GDM1 (cell line): ENCODE measurements at places on chromosomes 12 and 14.

GRCh38 chr14:95307402-95308041, 12.2 kb downstream of the CLMN start:
- no peak for DNase-seq

GRCh38 chr14:101098177-101098576, 194.7 kb upstream of the RTL1 start:
- DNase-seq = no peak

DNA sequence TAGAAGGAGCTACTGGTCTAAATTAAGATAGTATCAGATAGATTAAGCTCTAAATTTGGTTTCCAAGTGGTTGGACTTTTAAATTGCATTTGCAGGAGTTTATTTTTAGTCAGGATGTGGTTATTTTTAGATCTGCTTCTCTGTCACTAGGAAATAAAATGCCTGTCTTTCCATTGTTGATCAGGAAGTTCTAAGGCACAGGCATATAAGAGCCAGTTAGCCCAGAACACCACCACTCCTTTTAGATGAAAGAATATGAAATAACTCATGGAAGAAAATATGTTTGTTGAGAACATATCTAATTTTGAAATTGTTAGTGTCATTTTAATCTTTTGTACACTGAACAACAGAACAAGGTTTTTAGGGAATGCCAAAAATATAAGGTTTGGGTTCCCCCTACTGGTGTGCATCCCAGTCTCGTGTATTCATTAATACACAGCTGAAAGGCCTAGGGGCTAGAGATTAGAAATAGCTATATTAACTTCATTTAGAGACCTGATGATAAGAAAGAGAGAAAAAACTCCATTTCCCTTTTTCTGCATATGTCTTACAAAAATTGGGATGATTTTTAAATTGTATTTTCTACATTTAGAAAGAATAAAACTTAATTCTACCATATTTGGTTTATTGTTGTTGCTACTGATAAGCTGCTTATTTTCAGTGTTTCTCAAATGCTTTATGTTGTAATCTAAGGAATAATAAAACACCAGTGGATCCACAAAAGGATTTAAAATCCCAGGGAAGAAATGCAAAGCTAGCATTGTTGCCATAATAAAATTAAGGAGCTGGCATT, 67.2 kb downstream of the RIC8B start:
- peak; percentile 5 for DNase-seq

GRCh38 chr14:72315714-72316113, 383.5 kb downstream of the RGS6 start:
- no peak for DNase-seq

GRCh38 chr14:20198991-20199390, 8.3 kb downstream of the OR11G2 start:
- DNase-seq = no peak

DNA sequence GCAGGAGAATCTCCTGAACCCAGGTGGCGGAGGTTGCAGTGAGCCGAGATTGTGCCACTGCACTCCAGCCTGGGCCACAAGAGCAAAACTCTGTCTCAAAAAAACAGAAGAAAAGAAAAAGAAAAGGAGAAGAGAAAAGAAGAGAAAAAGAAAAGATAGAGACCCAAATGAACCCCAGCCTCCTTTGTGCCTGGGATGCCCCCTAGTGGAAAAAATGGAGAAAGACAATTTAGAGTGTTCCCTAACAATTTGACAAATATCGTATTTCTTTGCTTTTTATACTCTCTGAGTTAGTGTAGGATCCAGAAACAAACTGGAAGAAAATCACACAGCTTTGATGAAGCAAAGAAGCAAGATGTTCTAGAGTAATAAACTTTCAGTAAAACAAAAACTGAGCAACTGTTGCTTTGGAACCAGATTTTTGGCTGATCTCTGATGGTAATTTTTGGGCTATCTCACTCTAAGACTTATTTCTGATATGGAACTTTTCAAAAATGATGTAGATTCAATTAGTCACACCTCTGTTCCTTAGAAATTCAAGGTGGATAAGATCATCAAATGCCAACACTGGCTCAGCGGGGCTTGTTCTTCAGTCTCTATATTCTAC, 18.6 kb upstream of the PRKAB1 start:
- no peak for DNase-seq

DNA sequence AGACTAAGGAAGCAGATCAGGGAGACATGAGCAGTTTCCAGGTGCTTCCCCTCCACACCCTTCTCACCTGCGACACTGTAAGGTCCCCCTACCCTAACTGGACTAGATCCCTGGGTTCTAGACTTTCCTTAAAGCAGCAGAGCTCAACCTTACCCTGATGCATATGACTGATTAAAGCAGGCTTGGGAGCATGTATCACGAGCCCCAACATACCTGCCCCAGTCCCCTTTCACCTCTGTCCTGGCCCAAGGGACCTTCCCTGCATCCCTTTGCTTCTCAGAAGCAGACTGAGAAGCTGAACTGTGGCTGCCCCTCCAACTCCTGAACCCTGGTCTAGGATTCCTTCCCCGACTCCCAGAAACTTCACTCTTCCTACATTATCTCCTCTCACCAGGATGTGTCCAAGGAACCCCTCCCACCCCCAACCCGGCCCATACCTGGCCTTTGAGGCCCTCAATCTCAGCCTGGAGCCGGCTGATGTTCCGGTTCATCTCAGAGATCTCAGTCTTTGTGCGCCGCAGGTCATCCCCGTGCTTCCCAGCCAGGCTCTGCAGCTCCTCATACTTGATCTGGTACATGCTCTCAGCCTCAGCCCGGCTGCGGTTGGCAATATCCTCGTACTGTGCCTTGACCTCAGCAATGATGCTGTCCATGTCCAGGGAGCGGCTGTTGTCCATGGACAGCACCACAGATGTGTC, 5.4 kb downstream of the KRT8 start:
- no peak for DNase-seq

- DNase-seq = no peak
Measured at GRCh38 chr12:112939761-112940381, 1.6 kb downstream of the OAS3 start.

GRCh38 chr12:123231931-123232330, 1.0 kb downstream of the MPHOSPH9 start:
- no peak for DNase-seq
